ENCODE measurements at places on chromosomes 7 and 10. TPM values are rescaled to one million over a fixed set of nuclear protein-coding genes. Genes with fewer than 3 reads are reported as not detected.

The ANKRD61 gene
- total RNA-seq: 0.07 TPM

The ASAH2B gene
- total RNA-seq: 2.3 TPM

The PILRA gene
- total RNA-seq: not detected

The CLCN1 gene
- total RNA-seq: not detected

The ZNF467 gene
- total RNA-seq: 2.7 TPM

The MGMT gene
- 9.9 TPM for total RNA-seq

Data from pulmonary artery endothelial cell (primary cell).